ENCODE measurements at places on chromosomes 2 and 18.

GRCh38 chr2:120307482-120307881 lies 38.5 kb upstream of the INHBB start:
- no peak for DNase-seq

GRCh38 chr2:121969166-121969565 lies 213.7 kb downstream of the TSN start:
- DNase-seq: no peak

DNA sequence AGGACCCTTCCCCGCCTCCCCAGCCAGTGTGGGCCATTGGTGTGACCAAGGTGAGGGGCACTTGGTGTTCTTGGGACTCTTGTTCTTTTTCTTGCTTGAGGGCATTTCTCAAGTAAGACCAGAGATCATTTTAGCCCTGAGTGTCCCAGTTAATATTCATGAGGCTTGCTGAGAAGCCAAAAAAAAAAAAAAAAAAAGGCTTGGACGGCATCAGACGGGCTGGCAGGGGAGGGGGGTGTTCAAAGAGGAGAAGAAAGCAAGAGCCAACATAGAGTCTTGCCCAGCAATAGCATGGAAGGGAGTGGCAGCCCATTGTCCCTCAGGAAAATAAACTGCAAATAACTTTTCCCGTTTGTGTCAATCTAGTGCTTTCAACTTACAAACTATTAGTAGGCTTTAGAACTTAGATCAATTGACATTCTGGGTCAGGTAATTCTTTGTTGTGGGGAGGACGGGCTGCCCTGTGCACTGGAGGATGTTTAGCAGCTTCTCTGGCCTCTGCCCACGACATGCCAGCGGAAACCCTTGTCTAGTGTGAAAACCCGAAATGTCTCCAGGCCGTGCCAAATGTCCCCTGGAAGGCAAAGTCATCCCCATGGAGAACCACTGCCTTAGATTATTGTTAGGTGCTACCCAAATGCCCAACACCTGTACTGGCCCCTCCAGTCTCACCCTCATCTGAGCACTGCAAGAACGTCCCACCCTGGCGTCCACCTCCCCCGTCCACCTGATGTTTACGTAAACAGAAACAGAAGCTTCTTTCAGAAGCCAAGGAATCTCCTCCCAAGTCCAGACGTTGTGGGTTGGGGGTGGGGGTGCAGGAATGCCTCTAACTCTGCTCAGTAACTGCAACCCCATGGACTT lies 163.4 kb downstream of the BCL2 start:
- DNase-seq: no peak

DNA sequence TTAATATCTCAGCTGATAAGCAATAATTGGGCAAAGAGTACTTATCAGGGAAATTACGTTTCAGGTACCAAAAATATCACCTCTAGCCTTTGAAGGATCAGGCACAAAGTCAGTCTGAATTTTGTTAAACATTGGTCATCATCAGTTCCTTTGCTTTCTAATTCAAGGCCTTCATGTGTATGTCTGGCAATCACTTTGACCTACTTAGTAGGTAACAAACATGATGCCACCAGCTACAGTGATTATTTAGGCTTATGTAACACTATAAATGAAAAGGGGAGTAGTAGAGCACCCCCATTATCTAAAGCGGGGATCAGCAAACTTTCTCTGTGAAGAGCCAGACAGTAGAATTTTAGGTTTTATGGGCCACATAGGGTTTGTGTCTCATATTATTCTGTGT lies 75.1 kb downstream of the RTN4 start:
- no peak for DNase-seq

- DNase-seq: no peak
Measured at GRCh38 chr18:24941174-24941951, 410.6 kb downstream of the ZNF521 start.

GRCh38 chr18:26777351-26778053 lies 88.0 kb downstream of the AQP4 start:
- no peak for DNase-seq

DNA sequence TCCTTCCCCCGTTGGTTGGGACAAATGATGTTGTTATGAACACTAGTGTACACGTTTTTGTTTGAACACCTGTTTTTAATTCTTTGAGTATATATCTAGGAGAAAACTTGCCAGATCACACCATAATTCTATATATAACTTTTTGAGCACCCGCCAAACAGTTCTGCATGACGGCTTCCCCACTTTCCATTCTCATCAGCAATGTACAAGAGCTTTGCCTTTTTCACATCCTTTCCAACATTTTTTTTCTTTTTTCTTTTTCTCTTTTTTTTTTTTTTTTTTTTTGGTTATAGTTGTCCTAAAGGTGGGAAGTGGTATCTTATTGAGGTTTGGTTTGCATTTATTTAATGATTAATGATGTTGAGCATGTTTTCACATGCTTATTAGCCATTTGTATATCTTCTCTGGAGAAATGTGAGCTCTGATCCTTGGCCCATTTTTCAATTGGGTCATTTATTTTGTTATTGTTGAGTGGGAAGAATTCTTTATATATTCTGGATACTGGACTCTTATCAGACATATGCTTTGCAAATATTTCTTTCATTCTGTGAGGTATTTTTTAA lies 86.9 kb upstream of the ZC3H15 start:
- no peak for DNase-seq

DNA sequence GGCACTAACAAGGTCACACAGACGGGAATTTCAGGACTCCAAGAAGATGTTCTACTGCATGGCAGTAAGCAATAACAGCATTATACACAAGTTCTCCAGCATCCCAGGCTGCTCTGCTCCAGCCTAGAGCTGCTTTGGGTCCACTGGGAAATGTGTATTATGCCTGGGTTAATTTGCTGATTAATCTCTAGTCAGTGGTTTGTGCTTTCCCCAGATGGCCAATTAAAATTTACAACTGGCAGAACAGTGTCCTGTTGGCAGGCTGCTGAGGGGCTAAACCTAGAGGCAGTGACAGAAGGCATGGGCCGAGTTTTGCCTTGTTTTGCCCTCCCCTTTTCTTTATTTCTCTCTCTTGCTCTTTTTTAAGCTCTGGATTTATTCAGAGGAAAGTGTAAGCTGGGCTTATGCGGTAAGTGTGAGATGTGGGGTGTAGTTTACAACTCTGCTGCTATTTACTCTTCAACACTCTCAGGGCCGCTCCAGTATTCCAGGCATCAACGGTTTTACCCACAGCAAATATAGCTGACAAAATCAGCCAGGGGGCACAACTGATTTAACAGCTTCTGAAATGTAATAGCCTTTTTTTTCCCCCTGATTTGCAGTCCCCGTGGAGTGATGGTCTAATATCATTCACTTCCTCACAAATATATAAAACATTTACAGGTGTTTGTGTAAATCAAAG lies 348.0 kb downstream of the GPD2 start:
- no peak for DNase-seq

GRCh38 chr2:77007686-77008085 lies 514.5 kb downstream of the LRRTM4 start:
- no peak for DNase-seq

DNA sequence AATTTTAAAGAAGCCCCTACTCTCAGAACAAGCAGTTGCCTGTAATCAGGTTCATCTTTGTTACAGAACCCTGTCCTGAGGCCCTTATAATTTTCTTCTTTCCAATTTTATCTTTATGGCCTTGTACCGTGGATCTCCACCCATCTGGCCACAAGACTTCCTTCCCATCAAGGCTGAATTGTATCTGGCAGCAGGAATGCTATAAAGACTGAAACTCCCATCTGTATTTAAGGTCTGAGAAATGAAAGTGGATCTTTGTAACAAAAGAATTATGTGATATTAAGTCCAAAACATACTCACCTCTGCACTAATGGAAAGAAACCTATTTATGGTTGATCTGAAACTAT lies 91.8 kb downstream of the METTL8 start:
- DNase-seq: no peak

GRCh38 chr2:174334278-174334715 lies 457 bp upstream of the SP9 start:
- no peak for DNase-seq

DNA sequence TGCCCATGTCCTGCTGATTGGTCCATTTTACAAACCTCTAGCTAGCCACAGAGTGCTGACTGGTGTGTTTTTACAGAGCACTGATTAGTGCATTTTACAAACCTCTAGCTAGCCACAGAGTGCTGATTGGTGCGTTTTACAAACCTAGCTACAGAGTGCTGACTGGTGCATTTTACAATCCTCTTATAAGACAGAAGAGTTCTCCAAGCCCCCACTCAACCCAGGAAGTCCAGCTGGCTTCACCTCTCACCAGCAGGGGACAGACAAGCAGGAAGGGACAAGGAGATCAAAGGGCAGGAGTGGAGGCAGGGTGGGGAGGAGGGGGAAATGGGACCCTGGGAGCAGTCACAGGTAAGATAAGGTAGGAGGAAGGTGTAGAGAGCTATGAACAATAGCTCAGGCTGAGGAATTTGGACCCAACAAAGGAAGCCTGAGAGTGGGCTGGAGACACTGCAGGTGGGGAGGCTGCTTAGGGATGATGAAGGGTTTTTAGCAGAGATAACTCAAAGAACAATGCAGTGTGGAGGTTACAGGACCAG lies 37.1 kb downstream of the SH2D6 start:
- no peak for DNase-seq

GRCh38 chr2:154577390-154577789 lies 121.1 kb upstream of the KCNJ3 start:
- DNase-seq: no peak

DNA sequence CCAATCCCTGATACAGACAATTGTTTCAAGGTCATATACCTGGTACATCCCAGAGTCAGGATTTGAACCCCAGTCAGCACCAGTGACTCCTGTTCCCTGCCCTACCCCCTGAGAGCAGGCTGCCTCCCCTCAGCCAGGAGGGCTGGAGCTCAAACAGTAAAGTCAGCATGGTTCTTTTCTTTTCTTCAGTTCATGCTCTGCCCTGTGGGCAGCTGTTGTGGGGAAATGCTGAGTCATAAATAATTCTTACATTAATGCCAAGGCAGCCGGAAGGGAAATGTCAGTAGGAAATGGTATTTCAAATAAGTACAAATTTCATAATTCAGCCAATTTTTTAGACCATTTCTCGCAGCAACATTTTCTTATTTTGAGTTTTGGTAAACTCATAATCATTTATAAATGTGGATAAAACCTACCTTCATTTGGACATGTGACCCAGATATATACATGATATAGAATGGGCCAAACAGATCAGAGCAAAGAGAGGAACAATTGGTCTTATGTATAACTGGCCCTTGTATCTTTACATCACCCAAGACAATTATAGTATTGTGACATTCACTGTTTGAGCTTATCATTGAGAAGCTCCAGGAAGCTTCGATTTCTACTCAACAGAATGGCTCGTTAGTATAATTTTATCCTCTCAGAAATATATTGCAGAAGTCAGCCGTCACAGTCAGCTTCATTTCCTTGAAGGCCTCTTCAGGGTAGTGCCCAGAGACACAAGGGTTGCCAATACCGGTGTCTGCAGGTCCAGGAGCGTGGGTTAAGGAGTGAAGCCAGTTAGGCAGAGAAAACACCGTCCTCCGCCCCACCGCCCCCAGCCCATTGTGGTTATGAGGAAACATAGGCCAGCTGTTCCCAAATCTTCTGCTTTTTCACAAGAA lies 28.0 kb upstream of the SCYGR1 start:
- no peak for DNase-seq

DNA sequence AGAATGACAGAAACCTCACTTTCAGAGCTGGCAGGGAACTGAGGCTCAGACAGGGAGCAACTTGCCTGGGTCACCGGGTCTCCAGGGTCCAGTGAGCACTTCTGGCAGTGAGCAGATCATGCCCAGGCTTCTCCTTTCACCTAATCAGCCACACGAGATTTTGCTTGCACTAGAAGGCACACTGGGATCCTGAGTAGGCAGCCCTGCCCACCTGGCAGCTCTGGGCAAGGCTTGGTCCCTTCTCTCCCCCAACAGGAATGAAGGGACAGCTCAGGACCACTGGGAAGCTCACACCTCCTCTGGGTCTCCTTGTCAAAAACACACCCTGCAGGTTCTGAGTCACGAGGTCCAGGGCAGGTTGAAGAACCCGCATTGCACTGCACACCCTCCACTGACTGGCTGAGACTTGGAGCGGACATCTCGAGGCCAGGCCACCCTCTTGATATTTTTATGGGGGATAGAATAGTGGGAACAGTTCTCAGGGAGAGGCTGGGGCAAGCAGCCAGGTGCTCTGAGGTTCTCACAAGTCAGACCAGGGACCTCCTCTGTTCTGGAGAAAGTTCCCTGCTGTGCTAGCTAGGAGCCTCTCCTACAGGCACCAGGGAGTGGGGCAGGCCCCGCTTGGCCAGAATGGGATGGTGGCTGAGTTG lies 5.7 kb downstream of the MAL start:
- DNase-seq: no peak

DNA sequence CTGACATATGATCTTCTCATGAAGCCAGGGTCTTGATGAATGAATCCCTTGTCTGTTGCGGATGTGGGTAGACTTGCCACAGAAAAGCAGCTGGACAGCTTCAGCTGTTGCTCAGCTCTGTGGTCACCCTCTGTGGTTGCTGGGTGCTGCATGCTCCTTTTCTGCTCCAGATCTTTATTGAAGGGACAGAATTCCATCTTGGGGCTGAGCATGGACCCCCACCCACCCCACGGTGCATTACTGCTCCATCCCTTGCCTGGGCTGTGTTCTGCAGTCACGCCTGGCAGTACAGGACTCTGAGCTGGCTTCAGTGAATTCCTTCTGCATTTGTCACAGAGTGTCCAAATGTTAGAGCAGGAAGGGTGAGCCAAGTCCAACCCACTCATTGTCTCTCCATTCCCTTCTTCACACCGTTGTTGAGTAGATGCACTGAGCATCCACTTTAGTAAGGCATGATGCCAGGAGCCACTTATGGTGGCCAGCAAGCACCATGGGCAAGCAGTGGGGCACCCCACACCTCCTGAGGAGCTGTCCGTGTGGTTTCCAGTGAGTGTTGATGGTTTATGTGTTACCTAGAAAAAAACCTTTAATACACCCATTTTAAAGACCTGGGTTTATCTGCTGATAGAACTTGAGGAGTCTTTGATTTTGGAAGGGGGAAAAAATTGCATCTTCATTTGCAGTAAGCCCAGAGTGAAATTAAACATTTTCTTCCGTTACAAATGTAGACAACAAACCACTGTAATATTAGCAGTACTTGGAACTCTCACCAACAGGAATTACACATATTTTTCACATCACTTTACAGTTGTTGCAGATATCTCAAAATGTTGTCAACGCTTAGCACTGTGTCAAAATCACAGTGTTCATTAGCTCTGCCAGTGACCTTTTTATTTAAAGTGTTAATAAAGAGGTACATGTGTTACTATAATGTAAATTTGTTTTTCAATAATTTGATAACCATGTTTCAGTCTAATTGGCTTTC lies 14.7 kb upstream of the ITGB6 start:
- DNase-seq: no peak

- no peak for DNase-seq
Measured at GRCh38 chr2:41928526-41928925, 119.3 kb upstream of the PKDCC start.

DNA sequence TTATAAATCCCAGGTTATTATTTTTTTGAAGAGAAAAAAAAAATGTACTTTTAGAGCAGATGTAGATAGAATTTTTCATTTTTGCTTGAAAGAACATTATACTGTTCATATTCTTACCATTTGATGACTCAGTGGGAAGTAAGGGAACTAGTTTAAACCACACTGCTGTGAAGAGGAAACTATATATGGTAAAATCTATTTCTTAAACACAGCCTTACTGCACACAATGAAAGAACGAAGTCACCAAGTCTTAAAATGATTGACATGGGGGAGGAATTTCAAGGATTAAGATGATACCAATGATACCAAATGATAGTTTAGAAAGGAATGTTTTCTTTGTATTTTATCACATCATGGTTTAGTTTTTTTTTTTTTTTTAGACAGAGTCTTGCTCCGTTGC lies 5.0 kb downstream of the ACTR2 start:
- DNase-seq: peak; percentile 25

GRCh38 chr18:32319084-32319483 lies 129.2 kb downstream of the MEP1B start:
- DNase-seq: no peak

- no peak for DNase-seq
Measured at GRCh38 chr2:26763019-26763418, 1.1 kb upstream of the SLC35F6 start.

All from CD4-positive, alpha-beta T cell treated with Interleukin-15 for 4 hours (primary cell).